Breast epithelium (tissue), 4 donors: ENCODE measurements at places on chromosomes 2 and 18.

GRCh38 chr2:21267232-21267835, 143.6 kb downstream of the TDRD15 start:
- DNase-seq: no peak

DNA sequence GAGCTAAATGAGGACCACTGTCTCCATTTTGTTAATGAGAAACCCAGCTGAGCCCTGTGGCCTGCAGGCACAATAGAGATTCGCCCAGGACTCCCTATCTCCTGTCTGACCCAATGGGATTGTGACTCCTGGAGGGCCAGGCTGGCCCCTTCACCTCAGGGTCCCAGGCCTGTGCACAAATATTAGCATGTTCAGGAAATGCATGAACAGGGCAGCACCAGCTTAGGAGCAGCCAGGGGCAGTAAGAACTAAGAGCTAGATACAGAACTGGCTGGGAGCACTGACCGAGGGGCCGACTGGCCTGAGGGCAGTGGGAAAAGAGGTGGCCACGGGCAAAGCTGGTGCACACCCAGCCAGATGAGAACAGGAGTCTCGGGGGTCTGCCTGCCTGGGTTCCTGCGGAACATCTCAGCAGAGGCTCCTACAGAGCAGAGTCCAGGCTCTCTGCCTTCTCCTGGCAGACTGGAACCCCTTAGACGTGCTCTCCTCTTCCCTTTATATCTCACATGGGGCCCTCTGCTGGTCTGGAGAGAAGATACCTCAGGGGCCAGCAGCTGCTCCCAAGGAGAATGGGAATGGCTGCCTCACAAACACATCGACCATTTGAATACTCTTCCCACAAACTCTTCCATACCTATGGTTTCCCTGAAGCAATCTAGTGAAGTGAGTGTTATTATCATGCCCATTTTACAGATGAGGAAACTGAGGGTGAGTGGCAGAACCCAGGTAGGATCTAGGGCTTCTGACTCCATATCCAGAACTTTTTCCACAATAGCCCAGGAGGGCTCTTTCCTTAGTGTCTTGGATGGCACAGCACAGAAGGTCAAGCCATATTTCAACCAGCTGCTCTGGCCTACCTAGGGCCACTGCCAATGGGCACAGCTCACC, 77.6 kb upstream of the OTOF start:
- no peak for DNase-seq

GRCh38 chr18:7116792-7117389, 706 bp downstream of the LAMA1 start:
- DNase-seq: no peak

DNA sequence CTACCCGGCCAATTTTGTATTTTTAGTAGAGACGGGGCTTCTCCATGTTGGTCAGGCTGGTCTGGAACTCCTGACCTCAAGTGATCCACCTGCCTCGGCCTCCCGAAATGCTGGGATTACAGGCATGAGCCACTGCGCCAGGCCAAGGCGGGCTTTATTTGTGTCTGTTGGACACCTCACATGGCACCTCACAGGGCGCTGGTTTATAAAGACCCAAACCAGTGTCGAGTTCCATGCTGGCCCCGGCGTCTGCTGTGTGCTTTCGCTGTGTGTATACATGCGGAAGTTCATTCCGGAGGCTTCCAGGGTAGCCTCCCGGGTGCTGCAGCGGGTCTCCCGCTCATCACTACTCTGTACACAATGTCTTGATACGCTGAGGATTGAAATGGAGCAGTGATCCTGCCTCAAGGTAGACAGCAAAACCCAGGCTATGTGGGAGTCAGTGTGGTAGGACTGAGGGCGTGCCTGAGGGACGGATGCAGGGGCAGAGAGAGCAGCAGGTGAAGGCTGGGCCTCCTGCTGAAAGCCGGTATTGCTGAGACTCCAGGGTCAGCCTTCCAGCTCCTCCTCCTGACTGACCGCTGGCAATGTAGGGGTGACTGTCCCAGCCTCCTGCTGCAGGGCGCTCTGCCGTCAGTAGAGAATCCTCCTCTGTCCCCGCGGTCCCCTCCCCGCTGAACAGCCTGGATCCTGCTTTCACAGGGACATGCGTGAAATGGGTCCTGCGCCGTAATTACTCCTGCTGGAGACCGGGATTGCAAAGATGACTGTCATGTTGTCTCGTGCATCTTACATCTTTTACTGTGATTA, 22.7 kb downstream of the LDLRAD4 start:
- peak; percentile 27 for DNase-seq

DNA sequence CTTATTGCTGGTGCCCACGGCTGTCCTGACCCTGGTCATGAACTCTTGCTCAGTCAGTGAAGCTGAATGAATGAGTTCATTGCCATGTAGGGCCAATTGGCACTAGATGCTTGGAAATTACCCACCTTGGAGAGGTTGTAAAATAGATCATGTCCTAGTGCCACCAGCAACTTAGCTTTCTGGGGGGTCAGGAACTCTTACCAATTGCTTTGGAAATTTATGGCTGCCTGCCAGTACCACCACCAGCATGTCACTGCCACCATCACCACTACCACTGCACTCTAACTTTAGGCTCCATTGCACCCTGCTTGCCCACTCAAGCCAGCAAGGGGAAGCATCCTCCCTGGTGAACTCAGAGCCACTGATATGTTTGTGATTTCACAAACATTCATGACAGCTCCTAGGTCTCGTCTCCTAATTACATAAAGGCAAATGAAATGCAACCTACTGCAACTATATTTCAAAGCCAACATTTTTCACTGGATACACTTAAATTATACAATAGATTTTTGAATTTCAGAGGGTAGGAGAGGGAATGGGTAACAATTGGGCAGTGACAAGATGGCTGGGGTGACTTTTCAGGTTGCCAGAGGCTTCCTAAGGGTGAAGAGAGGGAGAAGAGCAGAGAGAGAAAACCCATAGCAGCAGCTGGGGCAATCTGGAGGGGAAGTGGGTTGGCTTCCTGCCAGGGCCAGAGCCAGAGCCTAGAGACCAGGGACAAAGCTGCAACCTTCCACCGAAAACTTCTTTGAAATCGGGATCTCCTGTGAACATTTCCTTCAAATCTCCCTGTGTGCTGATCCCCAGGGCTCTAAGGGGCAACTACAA, 3.5 kb upstream of the EMILIN1 start:
- DNase-seq: no peak

- DNase-seq: no peak
Measured at GRCh38 chr18:2168022-2168421, 403.3 kb downstream of the METTL4 start.

- no peak for DNase-seq
Measured at GRCh38 chr2:88078643-88079172, 11.1 kb downstream of the SMYD1 start.

DNA sequence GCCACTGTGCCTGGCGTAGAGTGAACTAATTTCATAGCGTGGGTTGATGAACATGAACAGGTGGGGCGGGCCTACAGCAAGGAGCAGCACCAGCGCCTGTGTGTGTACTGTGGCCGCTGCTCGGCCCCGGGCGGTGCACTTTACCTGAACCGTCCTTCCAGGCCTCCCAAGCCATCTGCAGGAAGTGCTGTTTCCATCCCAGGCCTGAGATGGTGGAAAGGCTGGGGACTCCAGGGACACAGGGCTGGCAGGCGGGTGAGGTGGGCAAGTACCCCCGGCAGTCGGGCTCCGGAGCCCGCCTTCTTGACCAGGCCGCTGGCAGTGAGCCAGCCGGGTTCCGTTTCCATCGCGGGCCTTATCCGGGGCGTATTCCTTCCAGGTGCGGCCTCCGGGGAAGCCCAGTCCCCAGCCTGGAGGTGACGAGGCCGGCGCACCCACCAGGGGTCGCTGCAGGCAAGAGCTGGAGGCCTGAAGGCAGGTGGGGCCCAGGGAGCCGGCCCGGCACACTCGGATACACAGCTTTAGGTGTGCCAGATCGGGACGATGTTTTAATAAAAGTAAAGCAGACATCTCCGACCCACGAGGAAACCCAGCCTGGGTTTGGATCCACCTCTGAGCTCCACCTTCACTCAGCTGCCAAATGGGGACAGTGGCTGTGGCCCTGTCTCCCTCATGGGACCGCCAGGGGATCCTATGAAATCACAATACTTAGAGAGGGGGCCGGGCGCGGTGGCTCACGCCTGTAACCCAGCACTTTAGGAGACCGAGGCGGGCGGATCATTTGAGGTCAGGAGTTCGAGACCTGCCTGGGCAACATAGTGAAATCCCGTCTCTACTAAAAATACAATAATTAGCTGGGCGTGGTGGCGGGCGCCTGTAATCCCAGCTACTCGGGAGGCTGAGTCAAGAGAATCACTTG, 22.7 kb upstream of the PDIA6 start:
- DNase-seq: no peak

DNA sequence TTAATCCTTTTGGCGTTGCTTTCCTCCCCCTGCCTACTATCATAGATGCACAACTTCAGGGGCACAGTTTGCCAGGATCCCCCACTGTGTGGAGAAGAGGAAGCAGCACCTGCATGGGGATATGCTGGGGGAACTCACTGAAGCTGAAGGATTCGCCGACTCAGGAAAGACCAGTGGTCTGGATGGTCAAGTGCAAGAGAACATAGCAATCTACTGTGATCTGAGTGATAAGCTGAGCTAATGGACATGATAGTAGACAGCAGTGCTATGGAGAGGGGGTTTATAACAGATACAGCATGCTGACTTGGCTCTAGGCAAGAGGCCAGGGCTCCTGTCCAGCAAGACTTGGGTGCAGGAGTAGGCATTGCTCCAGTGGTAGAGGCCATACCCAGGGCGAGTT, 124.4 kb upstream of the NRP2 start:
- DNase-seq: no peak

GRCh38 chr2:19548116-19548515, 189.7 kb upstream of the OSR1 start:
- DNase-seq: no peak

DNA sequence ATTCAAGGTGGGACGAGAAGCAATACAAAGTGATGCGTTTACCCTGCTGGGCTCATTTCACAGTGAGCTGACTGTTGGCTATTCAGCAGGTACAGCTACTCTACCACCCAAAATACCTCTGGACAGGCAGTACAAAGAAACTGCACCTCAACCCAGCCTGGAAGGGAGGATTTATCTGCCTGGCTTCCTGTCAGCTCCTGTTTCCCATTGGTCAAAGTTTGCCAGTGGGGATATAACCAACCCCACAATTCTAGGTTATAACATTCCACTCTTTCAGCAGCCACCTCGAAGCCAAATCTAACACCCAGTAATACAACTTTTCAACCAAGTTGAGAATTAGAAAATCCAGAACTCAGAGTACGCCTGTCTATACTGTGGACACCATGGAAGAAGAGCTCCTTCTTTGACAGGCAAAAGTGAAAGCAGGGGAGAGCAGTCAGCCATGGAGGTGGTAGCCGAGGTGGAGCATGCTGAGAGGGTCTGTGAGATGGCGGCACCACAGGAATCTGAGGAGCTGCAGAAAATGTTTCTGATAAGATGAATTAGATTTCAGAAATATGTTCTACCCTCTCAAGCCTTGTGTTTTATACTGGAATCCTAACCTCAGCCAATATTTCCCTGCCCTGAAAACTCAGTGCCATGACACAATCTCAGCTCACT, 10.8 kb downstream of the DUSP19 start:
- DNase-seq: no peak

DNA sequence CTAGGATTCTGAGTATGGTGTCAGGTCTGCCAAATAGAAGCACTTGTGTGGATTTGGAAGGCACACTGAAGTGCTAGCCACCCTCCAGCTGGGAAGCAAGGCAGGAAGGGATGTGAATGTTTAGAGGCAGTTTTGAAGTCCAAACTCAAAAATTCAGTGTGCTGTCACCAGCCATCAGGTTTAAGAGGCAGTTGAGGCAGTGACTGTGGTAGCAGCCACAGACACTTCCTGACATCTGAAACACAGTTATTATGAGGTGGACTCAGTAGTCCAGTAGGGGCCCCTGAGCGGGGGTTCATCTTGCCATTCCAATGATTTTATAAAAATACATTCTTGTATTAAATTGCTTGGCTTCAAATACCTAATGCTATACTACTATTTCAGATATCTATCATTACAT, 13.4 kb upstream of the DOCK10 start:
- no peak for DNase-seq

DNA sequence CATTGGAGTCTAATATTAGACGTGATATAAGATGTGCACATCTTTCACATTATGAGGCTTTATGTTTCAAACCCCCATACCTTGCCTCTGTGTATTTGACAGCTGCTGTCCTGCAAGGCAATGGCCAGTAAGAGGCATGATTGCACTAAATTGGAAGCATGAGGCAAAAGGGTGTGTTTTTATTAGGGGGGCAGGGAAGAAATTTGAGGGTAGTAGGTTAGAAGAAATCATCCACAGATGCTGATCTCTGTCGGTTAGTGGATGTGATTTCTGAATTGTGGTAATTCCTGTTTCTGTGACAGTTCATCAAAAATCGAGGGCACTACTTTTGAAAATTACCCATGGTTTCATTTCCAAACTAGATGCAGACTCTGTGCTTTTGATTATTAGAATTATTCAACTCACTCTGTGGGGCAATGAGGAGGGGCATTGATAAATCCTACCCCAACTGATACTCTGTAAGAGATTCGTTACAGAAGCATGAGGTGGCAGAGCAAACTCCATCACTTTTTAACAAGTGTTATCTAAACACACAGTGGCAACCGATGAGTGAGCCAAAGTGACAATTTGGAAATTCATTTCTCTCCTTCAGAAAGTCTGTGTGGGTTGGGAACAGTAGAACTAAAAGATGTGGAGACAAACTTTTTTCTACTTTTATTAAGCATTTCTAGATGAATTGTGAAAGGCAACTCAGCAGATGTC, 453.0 kb downstream of the ARHGAP15 start:
- no peak for DNase-seq

GRCh38 chr18:48985161-48985560, 34.4 kb upstream of the SMAD7 start:
- DNase-seq: no peak

- DNase-seq: no peak
Measured at GRCh38 chr2:237669628-237670392, 42.4 kb downstream of the LRRFIP1 start.

DNA sequence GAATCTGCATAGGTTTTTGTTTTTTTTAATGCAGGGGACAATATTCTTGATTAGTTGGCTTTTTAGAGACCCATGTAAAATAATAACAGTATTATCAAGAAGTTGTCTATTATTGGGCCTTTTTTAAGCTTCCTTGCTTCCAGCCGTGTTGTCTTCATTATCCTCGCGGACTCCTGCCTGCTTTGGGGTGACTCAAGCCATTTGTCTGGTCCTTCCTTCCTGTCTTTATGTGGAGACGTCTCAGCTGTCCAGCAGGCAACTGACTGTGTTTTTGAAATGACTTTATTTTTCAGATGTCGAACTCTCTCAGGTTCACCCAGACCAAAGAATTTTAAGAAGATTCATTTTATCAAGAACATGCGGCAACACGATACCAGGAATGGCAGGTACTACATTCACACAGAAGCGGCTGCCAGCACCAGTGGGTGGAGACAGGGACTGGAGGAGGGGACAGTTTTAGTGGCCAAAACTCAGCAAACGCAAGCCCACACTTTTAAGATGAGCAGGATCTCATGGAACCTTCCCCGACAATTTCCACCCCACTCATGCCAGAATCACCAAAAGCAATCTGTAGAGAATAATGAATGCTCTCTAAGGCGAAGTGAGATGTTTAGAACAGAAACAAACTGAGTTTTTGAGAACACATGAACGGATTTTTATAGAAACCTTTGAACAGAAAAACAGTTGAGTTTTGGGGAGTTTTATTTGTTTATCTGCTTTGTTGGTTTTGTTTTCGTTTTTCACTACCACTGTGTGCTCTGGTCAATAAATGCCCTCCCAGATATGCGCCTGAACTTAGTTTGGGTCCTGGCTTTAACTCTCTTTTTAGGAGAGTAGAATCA, 59.1 kb downstream of the CABLES1 start:
- peak; percentile 45 for DNase-seq
